ENCODE measurements at places on chromosomes 1 and 21. TPM values are rescaled to one million over a fixed set of nuclear protein-coding genes. Genes with fewer than 3 reads are reported as not detected.

The LRRC53 gene
- not detected for total RNA-seq

The ZNF697 gene
- total RNA-seq: 12.6 TPM

The WLS gene
- 35.5 TPM for total RNA-seq

The TENT5C gene
- 0.34 TPM for total RNA-seq

The TMPRSS2 gene
- under 0.01 TPM for total RNA-seq

Data from nasal cavity respiratory epithelium epithelial cell of viscerocranial mucosa (primary cell).